ENCODE measurements at places on chromosomes 1 and 21. TPM values are rescaled to one million over a fixed set of nuclear protein-coding genes. Genes with fewer than 3 reads are reported as not detected.

The CAMK2N1 gene
- 38.2 TPM for total RNA-seq

The ERVH48-1 gene
- not detected for total RNA-seq

The H6PD gene
- total RNA-seq, result 29.6 TPM

The MAGOH gene
- 21.9 TPM for total RNA-seq

DNA sequence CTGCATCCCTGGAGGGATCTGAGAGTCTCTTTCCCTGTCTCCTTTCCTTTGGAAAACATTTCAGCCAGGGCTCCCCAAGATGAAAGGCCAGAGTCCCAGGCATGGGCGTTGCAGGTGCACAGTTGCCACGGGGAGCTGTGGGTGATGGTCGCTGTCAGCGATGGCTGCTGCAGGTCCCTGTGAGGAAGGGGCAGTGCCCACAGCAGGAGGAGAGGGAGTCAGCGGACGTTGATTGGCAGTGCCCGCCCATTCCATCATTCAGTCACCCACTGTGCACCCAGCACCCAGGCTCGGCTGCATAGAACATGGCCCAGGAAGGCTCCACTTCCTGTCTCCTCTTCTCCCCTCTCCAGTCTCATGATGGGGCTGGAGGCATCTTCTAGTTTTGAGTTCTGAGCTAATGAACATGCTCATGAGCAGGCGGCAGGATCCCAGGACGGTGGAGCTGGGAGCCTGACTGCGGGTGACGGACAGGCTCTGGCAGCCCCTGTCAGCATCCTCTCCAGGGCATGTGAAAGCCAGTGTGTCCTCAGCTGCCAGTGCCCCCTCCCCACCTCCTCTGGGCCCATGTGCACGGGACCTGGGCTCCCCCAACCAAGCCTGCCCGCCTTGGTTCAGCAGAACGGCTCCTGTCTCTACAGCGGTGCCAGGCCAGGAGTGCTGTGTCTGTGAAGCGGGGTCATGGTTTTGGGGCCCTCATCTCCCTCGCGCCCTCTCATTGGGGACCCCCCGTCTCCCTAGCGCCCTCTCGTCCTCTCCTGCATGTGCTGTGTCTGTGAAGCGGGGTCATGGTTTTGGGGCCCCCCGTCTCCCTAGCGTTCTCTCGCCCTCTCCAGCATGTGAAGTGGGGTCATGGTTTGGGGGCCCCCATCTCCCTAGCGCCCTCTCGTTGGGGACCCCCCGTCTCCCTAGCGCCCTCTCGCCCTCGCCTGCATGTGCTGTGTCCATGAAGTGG is 24.5 kb downstream of the COL18A1 start:
- H3K27me3 ChIP-seq, result no peaks in the 10 kb centered on the region
- H3K4me3 ChIP-seq, result no peak overlapping the region
- peaks cover 18% of the 10 kb centered on the region for H3K4me1 ChIP-seq
- H3K36me3 ChIP-seq, result no peaks in the 10 kb centered on the region
- no peak for DNase-seq
- no peak overlapping the region for H3K27ac ChIP-seq

GRCh38 chr1:20693623-20694022 is 24.2 kb downstream of the KIF17 start:
- no peaks in the 10 kb centered on the region for H3K27me3 ChIP-seq
- H3K4me1 ChIP-seq, result peaks cover 16% of the 10 kb centered on the region
- no peak for DNase-seq
- H3K4me3 ChIP-seq, result no peak overlapping the region
- no peak overlapping the region for H3K27ac ChIP-seq

Data from GM23248 (cell line).